Endothelial cell of umbilical vein (primary cell): ENCODE measurements at places on chromosomes 13 and 19. TPM values are rescaled to one million over a fixed set of nuclear protein-coding genes. Genes with fewer than 3 reads are reported as not detected.
A peak's percentile ranks its signal among the peaks of the same experiment; 100 is the strongest.

ANGPTL4 gene
- total RNA-seq = 3.9 and 4.6 TPM in 2 replicates

CEACAM3 gene
- not detected in 2 replicates for total RNA-seq

DNA sequence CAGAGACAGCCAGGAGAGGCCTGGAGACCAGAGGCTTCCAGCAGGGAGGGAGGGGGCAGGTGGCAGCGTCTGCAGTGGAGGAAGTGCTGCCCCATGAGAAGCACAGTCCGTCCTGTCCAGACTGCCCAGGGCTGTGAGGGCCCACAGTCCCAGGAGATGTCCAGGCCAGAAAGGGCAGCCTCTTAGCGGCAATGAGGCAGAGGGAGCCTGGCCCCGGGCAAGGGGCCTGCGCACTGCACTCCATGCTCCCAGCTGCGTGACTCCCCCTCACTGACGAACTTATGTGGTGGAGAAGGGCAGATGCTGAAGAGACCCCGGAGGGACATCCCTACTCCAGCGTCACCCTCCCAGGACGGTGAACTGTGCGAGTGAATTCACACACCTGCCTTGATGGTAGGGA is 115.3 kb downstream of the SOX1 start:
- H3K4me3 ChIP-seq = no peak overlapping the region
- no peak overlapping the region for H3K27ac ChIP-seq
- H3K36me3 ChIP-seq = no peaks in the 10 kb centered on the region
- no peaks in the 10 kb centered on the region for H3K27me3 ChIP-seq
- no peaks in the 10 kb centered on the region for H3K4me1 ChIP-seq

DNA sequence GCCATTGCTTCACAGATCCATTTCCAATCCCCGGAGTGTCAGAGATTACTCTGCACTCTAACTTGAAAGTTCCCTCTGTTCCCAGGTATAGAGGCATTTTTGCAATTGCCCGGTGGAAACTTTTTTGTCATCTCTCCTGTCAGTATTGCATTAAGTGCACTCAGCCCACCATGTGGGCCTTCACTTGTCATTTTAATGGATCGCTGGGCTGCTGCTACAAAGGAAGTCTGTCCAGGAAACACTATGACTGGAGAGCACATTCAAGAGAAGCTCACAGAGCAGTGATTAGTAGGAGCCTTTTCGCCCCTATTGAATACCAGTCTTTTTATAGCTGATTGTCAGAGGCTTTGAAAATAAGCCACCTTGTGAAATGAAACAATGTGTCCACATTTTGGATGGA is 180.9 kb downstream of the B3GLCT start:
- no peaks in the 10 kb centered on the region for H3K36me3 ChIP-seq
- H3K4me3 ChIP-seq = no peak overlapping the region
- no peak overlapping the region for H3K27ac ChIP-seq

DNA sequence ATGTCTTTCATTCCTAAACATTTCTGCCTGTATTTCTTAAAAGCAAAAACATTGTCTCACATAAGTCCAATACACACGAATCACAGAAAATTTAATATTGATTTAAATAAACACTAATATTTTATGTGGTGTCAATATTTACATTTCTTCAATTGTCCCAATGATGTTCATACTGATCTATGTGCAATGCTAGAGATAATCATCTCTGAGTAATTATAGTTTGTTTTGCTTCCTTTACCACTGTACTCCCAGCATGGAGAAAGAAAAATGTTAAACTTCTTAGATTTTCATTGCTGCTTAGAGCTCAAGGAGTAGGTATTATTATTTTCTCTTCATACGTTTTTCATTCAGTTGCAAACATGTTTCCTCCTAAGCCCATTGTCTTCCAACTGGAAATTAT is 434.2 kb upstream of the PRR20A start:
- H3K27ac ChIP-seq = peak overlapping the region; percentile 18
- H3K36me3 ChIP-seq = no peaks in the 10 kb centered on the region
- peak; percentile 48 for DNase-seq
- peaks cover 19% of the 10 kb centered on the region for H3K4me1 ChIP-seq
- no peak overlapping the region for H3K4me3 ChIP-seq

DNA sequence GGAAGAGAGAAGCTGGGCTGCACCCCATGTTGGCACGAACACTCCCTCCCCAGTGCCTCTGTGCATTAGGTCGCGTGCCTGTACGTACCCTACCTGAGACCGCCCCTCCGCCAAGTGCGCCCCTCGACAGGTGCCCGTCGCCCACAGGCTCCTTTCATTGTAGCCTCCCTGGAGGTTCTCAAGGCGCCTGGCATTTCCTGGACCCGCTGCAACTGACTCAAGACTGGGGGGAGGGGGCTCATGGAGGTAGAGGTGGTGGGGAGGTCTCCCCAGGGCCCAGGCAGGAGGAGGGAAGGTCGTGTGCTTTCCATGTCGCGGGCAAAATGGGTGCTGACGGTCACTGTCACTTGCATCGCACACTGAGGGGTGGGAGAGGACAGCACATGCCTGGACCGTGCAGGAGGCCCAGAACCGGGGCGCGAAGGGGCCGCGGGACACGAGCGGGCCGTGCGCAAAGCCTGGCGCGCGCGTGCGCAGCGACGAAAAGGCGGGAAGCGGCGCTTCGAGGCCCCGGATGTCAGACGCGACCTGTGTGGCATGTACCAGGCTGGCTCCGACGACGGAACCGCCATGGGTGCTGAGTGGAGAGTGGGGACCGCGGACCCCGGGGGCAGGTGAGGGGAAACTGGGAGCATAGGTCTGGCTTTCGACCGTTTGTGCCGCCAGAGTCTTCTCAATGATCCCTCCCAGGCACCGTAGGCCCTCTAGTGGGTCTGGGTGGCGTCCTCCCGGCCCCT is 16.5 kb downstream of the NFIX start:
- H3K4me3 ChIP-seq = no peak overlapping the region
- H3K27ac ChIP-seq = no peak overlapping the region
- H3K4me1 ChIP-seq = no peaks in the 10 kb centered on the region
- no peak for DNase-seq
- H3K27me3 ChIP-seq = no peaks in the 10 kb centered on the region
